ENCODE measurements at places on chromosomes 12 and 14. TPM values are rescaled to one million over a fixed set of nuclear protein-coding genes. Genes with fewer than 3 reads are reported as not detected.
A peak's percentile ranks its signal among the peaks of the same experiment; 100 is the strongest.

GRCh38 chr14:31893221-31893757 lies 183.8 kb upstream of the ARHGAP5 start:
- peaks cover 14% of the 10 kb centered on the region for H3K4me1 ChIP-seq
- no peak for DNase-seq
- H3K27me3 ChIP-seq, result no peaks in the 10 kb centered on the region
- H3K4me3 ChIP-seq, result no peak overlapping the region
- no peak overlapping the region for H3K27ac ChIP-seq
- H3K36me3 ChIP-seq, result no peaks in the 10 kb centered on the region

- no peaks in the 10 kb centered on the region for H3K27me3 ChIP-seq
- no peak overlapping the region for H3K27ac ChIP-seq
- no peaks in the 10 kb centered on the region for H3K4me1 ChIP-seq
- H3K4me3 ChIP-seq, result no peak overlapping the region
- no peaks in the 10 kb centered on the region for H3K36me3 ChIP-seq
Observed at GRCh38 chr12:101759396-101760047, 20.3 kb upstream of the SYCP3 start.

DNA sequence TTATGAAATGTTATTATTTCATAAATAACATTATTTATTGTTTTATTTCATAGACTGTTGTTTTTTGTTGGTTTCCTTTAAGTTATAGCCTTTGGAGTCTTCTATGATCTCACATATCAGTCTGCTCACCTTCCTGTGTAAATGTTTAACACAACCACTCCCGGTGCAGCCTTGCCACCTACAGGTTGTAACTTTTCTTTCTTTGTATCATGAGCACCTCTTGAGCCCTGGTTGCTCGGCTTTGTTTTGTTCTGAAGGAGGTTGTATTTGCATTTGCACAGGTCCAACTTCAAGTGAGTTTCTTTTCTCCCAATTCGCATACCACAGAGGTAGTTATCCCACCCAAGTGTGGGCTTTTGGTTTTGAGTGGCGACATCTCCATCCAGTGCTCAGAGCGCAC lies 121.4 kb downstream of the SLC15A4 start:
- H3K27me3 ChIP-seq, result no peaks in the 10 kb centered on the region
- H3K36me3 ChIP-seq, result no peaks in the 10 kb centered on the region
- H3K4me3 ChIP-seq, result no peak overlapping the region
- no peak overlapping the region for H3K27ac ChIP-seq

GRCh38 chr14:97077687-97078086 lies 280.5 kb downstream of the VRK1 start:
- no peaks in the 10 kb centered on the region for H3K27me3 ChIP-seq
- DNase-seq, result no peak
- no peaks in the 10 kb centered on the region for H3K4me1 ChIP-seq
- H3K36me3 ChIP-seq, result no peaks in the 10 kb centered on the region
- no peak overlapping the region for H3K27ac ChIP-seq
- H3K4me3 ChIP-seq, result no peak overlapping the region

Gene HOXC12
- total RNA-seq, result 11.0 TPM

GRCh38 chr14:96710060-96710666 lies 87.0 kb upstream of the VRK1 start:
- no peaks in the 10 kb centered on the region for H3K4me1 ChIP-seq
- H3K4me3 ChIP-seq, result no peak overlapping the region
- DNase-seq, result no peak
- H3K27me3 ChIP-seq, result peaks cover 25% of the 10 kb centered on the region

GRCh38 chr12:26642361-26642760 lies 190.6 kb downstream of the ITPR2 start:
- no peak overlapping the region for H3K4me3 ChIP-seq
- peaks cover 19% of the 10 kb centered on the region for H3K36me3 ChIP-seq
- no peak overlapping the region for H3K27ac ChIP-seq
- peaks cover 39% of the 10 kb centered on the region for H3K4me1 ChIP-seq

DNA sequence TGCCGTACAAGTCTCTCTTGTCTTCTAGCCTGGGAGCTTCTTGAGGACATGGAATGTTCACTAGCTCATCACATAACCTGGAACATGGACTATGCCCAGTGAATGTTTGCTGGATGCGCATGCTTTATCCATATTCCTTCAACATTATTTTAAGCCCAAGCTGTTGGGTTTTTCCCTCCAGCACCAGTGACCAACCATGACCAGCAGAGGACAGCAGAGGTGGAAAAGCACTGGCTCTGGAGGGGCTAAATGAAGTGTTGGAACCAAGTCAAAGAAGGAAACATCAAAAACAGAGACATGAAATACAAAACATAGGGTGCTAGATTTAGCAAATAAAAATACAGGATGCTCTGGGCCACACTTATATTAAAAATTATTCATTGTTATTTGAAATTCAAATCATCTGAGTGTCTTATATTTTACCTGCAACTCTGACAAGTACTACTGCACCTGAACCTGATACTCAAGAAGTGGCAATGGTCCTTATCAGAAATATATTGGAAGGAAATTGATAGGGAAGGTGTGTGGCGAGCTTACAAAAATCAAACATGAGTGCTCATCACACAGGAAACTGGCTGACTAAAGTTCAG lies 23.1 kb upstream of the HELB start:
- DNase-seq, result no peak
- H3K4me1 ChIP-seq, result no peaks in the 10 kb centered on the region
- no peaks in the 10 kb centered on the region for H3K27me3 ChIP-seq
- no peaks in the 10 kb centered on the region for H3K36me3 ChIP-seq
- no peak overlapping the region for H3K4me3 ChIP-seq
- no peak overlapping the region for H3K27ac ChIP-seq

Gene MYO1H
- not detected for total RNA-seq

- H3K27me3 ChIP-seq, result no peaks in the 10 kb centered on the region
- no peak overlapping the region for H3K27ac ChIP-seq
- no peak overlapping the region for H3K4me3 ChIP-seq
- peaks cover 17% of the 10 kb centered on the region for H3K4me1 ChIP-seq
- H3K36me3 ChIP-seq, result peaks cover 44% of the 10 kb centered on the region
- no peak for DNase-seq
Observed at GRCh38 chr12:2879853-2880252, 2.8 kb downstream of the RHNO1 start.

- H3K4me1 ChIP-seq, result no peaks in the 10 kb centered on the region
- no peak overlapping the region for H3K4me3 ChIP-seq
- H3K36me3 ChIP-seq, result no peaks in the 10 kb centered on the region
- no peaks in the 10 kb centered on the region for H3K27me3 ChIP-seq
- H3K27ac ChIP-seq, result no peak overlapping the region
- DNase-seq, result no peak
Observed at GRCh38 chr14:92247341-92247740, 75.6 kb upstream of the SLC24A4 start.

Gene C12orf54
- not detected for total RNA-seq

Gene DDX55
- 19.5 TPM for total RNA-seq

GRCh38 chr12:93621986-93622385 lies 49.5 kb downstream of the SOCS2 start:
- no peak overlapping the region for H3K4me3 ChIP-seq
- H3K36me3 ChIP-seq, result no peaks in the 10 kb centered on the region
- H3K4me1 ChIP-seq, result peaks cover 44% of the 10 kb centered on the region
- no peaks in the 10 kb centered on the region for H3K27me3 ChIP-seq
- no peak for DNase-seq

Gene LRP10
- 37.4 TPM for total RNA-seq

- H3K27me3 ChIP-seq, result no peaks in the 10 kb centered on the region
- no peaks in the 10 kb centered on the region for H3K36me3 ChIP-seq
- DNase-seq, result no peak
- H3K4me3 ChIP-seq, result no peak overlapping the region
- 0 out of 2 replicates have a peak, but pooled peaks cover 3% of the 10 kb centered on the region for H3K4me1 ChIP-seq
Observed at GRCh38 chr14:53180272-53181221, 27.4 kb upstream of the DDHD1 start.

Gene KLRC2
- total RNA-seq, result not detected

DNA sequence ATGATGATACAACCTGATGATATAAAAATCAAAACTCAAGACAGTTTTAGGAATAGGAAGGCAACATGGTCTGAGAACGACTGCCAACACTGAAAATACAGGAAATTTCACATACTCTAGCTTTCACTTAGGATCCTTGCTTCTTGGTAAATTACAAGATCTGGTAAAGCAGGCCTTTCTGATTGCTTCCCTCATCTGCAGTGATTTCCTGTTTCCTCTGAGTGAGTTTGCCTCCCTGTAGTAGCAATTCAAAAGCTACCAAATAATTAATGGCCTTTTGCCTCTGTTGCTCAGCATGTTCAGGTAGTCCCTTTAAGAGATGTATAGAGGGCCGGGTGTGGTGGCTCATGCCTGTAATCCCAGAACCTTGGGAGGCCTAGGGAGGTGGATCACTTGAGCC lies 2.0 kb upstream of the IRAK3 start:
- no peaks in the 10 kb centered on the region for H3K36me3 ChIP-seq
- H3K27ac ChIP-seq, result no peak overlapping the region
- H3K4me3 ChIP-seq, result no peak overlapping the region

- H3K4me3 ChIP-seq, result peak overlapping the region; percentile 60
- peaks cover 52% of the 10 kb centered on the region for H3K36me3 ChIP-seq
- no peaks in the 10 kb centered on the region for H3K27me3 ChIP-seq
- no peak for DNase-seq
- peaks cover 19% of the 10 kb centered on the region for H3K4me1 ChIP-seq
Observed at GRCh38 chr14:24233538-24233866, 773 bp downstream of the GMPR2 start.

- peaks cover 60% of the 10 kb centered on the region for H3K4me1 ChIP-seq
- no peak overlapping the region for H3K4me3 ChIP-seq
- H3K27ac ChIP-seq, result no peak overlapping the region
- DNase-seq, result no peak
- peaks cover 22% of the 10 kb centered on the region for H3K36me3 ChIP-seq
- H3K27me3 ChIP-seq, result no peaks in the 10 kb centered on the region
Observed at GRCh38 chr12:1591034-1591433, 3.3 kb downstream of the FBXL14 start.

- H3K27ac ChIP-seq, result no peak overlapping the region
- no peaks in the 10 kb centered on the region for H3K27me3 ChIP-seq
- no peaks in the 10 kb centered on the region for H3K36me3 ChIP-seq
Observed at GRCh38 chr12:1093166-1093751, 102.2 kb downstream of the ERC1 start.

Gene OR5AU1
- not detected for total RNA-seq

DNA sequence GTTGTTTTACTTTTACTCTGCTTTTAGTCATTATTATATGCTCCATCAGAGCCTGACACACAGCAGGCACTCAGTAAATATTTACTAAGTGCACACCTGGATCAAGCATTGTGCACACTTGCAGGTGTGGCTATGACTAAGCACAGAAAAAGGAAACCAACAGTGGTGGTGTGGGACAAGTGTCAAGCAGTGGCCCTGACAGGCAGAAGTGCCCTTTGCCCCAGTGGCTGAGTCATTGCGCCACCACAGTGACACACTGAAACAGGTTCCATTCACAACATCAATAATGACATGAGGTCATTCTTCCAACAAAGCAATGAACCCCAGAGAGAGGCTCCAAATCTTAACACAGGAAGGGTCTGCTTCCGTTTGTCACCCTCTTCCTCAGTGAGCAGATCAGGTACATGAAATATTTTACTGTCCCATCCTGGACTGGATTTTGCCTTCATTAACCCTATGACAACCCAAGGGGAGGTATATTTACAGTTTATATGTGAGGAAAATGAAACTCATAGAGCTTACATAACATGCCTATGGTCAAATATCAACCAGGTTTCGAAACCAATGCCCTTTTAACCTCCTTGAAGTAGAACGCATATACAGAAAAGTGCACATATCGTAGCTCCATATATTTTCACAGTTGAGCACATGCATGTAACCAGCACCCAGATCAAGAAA lies 82.6 kb upstream of the GTF2A1 start:
- no peak overlapping the region for H3K27ac ChIP-seq
- DNase-seq, result no peak

DNA sequence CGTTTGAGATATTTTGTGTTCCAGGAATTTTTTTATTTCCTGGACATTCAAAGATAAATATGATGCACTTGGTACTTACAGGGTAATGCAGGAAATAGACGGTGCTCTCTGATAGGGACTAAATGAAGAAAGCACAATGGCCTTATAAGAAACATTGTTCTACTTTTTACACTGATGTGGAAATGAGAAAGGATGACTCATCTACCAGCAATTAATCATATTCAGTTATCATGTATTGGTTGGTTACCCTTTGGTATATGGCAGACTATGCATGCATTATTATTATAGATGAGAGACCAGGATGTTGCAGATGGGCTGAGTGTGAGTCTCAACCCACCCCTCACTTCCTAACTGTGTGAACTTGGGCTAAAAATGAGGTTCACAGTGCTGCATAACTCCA lies 222.2 kb downstream of the FLRT2 start:
- H3K4me3 ChIP-seq, result no peak overlapping the region
- H3K27me3 ChIP-seq, result no peaks in the 10 kb centered on the region
- no peak for DNase-seq
- no peaks in the 10 kb centered on the region for H3K4me1 ChIP-seq
- no peak overlapping the region for H3K27ac ChIP-seq
- H3K36me3 ChIP-seq, result no peaks in the 10 kb centered on the region

DNA sequence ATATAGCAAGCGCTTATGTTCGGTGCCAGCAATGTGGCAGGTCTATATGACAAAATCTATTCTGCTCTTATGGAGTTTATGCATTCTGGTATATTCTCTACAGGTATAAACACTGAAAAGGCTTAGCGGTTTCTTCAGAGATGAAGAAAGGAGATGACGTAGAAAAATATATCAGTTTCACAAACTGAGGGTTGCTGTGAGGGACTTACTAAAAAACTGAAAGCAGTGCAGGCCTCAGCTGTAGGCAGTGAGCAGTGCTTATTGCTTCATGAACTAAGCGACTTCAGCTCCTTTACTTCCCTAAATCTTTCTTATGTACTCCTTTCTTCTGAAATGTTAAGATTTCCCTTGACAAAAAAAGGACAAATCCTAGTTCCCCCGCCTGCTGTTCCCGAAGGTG lies 4.5 kb downstream of the DDX47 start:
- peaks cover 62% of the 10 kb centered on the region for H3K4me1 ChIP-seq
- H3K4me3 ChIP-seq, result no peak overlapping the region
- no peaks in the 10 kb centered on the region for H3K27me3 ChIP-seq
- peaks cover 77% of the 10 kb centered on the region for H3K36me3 ChIP-seq

- H3K4me3 ChIP-seq, result no peak overlapping the region
- no peak overlapping the region for H3K27ac ChIP-seq
- DNase-seq, result peak; percentile 66
- H3K36me3 ChIP-seq, result peaks cover 71% of the 10 kb centered on the region
- H3K4me1 ChIP-seq, result no peaks in the 10 kb centered on the region
- no peaks in the 10 kb centered on the region for H3K27me3 ChIP-seq
Observed at GRCh38 chr12:49763006-49763591, 21.7 kb downstream of the TMBIM6 start.

Gene DYRK4
- 58.8 TPM for total RNA-seq

Gene TMEM30B
- not detected for total RNA-seq

DNA sequence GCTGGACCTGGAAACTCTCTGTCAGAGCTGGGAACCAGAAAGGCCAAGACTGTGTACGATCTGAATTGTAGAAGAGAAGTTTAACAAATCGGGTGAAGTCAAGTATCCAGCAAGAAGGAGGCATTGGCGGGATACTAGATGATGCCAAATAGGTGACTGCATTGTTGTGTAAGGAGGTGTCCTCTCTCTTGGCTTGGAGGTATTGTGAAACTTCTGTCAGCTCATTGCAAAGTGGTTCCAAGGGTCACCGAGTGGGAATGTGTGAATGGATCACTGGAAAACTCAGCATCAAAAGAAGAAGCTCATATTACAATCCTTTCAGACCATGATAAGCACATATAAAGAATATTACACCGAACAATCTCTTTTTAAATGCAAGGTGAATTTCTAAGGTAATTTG lies 11.7 kb downstream of the NAV3 start:
- H3K27ac ChIP-seq, result no peak overlapping the region
- no peak overlapping the region for H3K4me3 ChIP-seq
